Left ventricle myocardium superior (tissue), 1 donor: ENCODE measurements at places on chromosomes 7 and 10. TPM values are rescaled to one million over a fixed set of nuclear protein-coding genes. Genes with fewer than 3 reads are reported as not detected.
A peak's percentile ranks its signal among the peaks of the same experiment; 100 is the strongest.

AUTS2 gene
- total RNA-seq = 7.9 TPM

DNA sequence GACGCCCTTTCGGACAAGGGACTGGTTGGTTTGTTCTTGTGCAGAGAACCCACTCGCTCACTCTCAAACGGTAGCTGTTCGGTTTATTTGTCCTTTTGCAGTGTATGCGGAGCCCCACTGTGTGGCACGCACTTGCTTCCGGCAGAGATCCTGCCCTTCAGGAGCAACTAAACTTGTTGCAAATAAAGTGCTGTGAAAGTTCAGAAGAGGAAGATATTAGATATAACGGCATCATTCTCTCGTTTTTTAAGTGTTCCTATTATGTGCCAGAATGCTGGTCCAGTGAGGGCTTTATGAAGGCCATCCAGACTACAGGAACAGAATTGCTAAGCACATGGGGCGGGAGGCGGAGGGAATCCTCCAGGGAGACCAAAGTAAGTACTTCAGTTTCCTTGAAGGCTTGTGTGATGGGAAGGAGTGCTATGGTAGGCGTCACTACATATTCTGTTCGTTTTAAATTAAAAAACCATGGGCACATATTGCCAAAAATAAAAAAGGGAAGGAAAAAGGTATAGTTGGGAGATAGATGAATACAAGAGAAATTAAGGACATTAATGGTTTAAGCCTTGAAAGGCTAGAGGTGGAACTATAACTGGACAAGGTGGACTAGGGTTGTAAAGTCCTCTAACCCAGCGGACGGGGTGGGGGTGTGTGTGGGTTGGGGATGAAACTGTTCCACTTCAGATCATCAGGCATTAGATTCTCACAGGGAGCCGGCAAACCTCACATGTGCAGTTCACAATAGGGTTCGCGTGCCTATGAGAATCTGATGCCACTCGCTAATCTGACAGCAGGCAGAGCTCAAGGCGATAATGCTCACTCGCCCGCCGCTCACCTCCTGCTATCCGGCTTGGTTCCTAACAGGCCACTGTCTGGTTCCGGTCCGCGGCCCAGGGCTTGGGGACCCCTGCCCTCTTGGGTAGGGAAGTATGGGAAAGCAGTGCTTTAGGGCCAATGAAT is 704 bp upstream of the ERLIN1 start:
- peak; percentile 42 for DNase-seq

DNA sequence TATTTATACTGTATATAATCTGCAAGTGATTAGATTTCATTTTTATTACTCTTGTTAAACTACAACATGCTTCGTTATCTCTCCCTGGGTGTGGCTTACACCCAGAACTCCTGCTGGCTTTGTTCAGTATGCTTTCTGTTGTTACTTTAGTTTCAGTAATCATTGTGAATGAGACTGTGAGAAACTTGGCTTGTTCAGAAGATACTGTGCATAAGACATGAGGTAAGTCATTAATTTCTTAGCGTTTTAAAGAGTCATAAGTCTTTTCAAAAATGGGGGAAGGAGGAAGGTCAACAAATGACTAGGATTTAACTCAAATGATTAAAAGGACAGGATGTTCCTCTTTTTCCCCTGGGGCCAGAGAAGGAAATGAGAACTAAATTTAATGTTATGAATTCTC is 11.6 kb upstream of the ADD3 start:
- DNase-seq = no peak

- DNase-seq = no peak
Observed at GRCh38 chr10:117166418-117167345, 28.6 kb upstream of the VAX1 start.

DNA sequence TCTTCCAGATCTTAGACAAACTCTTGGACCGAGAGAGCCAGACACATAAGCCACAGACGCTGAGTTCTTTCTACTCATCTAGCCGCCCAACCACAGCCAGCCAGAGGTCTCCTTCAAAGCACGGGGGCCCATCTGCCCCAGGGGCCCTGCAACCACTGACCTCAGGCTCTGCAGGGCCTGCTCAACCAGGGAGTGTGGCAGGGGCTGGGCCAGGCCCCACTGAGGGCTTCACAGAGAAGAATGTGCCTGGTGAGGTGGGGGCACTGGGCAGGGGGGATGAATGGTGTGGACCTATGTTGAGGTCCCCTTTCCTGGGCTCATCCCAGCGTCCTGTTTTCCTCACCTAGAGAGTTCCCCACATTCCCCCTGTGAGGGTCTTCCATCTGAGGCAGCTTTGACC is 11.4 kb downstream of the ZSWIM8 start:
- DNase-seq = peak; percentile 21

- DNase-seq = no peak
Observed at GRCh38 chr10:1548596-1548995, 188.7 kb downstream of the ADARB2 start.

DNA sequence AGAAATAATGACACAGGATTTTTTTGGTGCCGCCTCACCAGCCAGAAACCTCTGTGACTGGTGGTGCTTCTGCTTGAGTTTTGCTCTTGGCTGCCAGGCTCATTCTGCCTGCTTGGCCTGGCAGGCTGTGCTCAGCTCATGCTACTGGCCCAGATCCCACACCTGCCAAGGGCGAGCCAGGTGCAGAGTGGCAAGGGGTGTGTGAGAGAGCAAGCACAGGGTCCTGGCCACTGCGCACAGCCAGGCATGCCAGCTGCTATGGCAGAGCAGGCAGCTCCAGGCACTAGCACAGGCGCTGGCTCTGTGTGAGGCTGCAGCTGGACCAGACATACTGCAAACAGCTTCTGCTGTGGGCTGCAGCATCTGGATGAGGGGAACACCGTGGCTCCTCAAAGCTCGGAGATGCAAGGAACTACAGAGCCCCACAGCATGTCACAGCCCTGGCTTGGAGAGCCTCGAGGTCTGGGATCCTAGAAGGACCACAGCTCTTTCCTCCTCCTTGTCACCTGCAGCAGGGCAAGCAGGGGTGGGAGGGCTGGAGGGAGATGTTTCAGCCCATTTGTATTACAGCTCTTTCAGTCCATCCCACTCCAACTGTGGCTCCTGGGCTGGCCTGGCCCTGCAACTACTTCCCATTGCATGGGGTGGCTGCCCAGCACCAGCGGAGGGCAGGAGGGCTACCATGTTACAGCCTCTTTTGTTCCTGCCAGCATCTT is 313.4 kb upstream of the SEMA3C start:
- DNase-seq = peak; percentile 77

DNA sequence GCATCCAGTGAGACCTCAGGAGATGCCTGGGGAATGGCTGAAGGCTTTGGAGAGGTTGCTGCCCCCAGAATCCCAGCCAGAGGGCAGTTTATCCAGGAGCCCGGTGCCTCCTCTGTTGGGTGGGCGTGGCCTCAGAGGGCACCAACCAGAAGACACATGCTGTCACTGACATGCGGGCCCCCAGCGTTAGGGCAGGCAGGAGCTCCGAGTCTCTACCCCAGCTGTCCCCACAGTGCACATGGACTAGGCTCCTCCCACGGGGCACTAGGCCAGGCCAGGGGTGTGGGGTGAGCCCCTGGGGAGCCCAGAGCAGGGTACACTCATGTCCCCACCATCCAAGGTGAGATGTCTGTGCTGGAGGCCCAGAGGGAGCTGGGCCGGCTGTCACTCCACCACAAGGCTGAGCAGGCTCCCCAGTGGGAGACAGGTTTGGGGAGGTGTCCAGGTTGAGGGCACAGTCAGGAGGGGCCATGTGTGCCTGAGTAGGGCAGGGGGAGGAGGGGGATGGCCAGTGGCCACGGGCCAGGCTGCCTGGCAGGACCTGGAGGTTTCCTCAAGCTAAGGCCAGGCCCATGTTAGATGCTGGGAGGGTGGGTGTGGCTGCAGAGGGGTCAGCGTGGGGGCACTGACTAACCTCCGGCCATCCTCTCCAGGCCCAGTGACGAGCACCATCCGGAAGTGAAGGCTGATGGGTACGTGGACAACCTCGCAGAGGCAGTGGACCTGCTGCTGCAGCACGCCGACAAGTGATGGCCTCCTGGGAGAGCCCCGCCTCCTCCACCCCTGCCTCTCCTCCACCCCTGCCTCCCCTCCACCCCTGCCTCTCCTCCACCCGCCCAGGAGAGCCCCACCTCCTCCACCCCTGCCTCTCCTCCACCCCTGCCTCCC is 131.3 kb downstream of the FAM53B start:
- DNase-seq = no peak

DNA sequence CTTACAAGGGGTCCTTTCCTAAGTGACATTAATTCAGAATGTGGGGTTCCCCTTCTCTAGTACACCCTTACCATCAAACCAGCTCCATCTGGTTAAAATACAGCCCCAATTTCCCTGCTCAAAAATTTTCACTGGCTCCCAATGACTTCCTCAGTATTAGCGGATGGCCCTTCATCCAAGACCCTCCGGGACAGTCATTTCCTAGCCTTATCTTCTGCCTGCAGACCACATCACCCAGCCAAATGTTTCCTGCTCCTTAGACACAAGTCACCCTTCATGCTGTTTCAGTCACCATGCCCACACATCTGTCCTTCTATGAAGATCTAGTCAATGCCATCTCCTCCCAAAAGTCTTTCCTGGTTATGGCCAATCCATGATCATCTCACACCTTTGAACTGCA is 45.2 kb downstream of the PARD3 start:
- DNase-seq = no peak

KCNMA1 gene
- total RNA-seq = 2.5 TPM

DNA sequence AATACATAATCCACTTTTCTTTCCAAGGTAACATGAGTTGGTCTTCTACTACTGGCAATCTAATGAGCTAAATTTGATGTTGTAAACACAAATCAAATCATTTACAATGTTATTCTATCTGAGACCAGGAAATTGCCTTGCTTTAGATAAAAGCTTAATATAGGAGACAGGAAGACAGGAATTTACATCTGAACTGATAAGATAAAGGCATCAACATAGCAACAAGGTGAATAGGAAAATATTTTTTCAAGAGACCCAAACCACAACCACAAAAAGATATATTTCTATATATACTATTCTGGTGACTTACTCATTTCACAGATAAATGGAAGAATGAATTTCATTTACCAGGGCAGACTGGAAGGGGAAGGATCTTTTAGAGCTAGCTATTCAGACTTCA is 46.3 kb upstream of the CALCR start:
- no peak for DNase-seq

- DNase-seq = no peak
Observed at GRCh38 chr7:44138698-44139097, 2.4 kb downstream of the MYL7 start.

- no peak for DNase-seq
Observed at GRCh38 chr10:845526-845925, 86.0 kb downstream of the LARP4B start.

PI4K2A gene
- 10.2 TPM for total RNA-seq

DNA sequence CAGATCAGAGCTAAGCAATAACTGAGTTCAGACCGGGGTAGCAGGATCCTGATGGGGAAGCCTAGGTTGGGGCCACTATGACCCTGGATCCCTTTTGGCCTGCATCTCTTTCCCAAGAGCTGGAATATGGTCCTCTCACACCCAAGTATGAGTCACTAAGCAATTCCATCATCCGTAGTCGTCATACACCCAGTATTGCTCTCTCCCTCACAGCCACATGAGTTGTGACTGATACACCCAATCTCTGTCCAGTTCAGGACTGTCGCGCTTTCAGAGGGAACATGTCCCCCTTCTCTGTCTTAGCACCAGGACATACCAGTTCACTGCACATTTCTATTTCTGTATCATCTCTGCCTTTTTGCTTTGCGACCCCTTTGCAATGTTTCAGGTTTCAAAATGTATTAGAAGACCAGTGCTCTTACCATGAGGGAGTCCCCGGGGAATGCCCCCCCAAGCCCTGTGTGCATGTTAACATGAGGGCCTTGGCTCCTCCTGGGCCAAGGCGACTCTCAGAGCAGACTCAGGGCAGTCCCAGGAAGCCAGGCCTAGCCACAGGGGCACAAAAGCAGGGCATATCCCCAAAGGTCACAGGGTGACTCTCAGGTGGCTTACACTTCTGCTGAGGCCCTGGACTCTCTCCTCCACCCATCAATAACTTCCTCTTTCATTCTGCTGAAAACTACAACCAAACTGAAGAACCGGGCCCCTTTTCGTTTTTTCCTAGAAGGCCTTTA is 75.3 kb upstream of the SAMD8 start:
- no peak for DNase-seq

DNA sequence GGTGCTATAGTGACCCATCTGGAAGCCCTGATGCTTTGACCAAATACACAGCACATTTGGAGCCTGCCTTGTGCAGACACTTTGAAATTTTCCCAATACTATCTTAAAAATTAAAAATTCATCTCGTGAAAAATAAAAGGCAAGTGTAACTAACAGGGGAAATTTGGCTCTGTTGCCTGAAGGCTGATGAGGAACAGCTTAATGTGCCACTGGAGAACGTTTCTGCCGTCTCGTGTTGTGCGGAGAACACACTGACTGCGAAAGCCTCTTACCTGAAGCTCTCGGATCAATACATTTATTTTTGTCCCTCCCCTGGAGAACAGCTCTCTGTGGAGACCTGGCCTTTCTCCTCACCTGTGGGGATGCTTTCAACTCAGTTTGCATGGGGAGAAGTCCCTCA is 77.2 kb upstream of the CHST15 start:
- DNase-seq = no peak

GRCh38 chr10:76769582-76769981 is 868.0 kb downstream of the KCNMA1 start:
- no peak for DNase-seq

DNA sequence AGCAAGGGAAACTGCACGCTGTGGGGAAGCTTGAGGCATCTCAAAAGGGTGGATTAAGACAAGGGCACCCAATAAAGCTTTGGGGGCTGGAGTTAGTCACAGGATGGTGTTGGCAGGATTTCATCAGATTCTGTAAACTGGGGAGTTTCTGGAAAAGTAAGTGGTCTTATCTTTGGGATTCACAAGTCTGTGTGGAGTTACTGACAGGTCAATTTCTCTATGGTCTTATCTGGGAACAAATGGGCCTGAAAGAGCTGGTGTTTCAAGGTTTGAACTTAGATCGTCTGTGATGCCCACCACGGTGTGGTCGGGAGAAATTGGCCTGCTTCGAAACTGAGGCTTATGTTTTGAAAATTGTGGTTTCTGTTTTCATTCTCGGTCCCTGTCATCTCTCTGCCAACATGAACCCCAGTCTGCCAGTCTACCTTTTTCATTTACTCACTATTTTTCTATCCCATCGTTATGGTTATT is 23.8 kb upstream of the AOAH start:
- no peak for DNase-seq

DNA sequence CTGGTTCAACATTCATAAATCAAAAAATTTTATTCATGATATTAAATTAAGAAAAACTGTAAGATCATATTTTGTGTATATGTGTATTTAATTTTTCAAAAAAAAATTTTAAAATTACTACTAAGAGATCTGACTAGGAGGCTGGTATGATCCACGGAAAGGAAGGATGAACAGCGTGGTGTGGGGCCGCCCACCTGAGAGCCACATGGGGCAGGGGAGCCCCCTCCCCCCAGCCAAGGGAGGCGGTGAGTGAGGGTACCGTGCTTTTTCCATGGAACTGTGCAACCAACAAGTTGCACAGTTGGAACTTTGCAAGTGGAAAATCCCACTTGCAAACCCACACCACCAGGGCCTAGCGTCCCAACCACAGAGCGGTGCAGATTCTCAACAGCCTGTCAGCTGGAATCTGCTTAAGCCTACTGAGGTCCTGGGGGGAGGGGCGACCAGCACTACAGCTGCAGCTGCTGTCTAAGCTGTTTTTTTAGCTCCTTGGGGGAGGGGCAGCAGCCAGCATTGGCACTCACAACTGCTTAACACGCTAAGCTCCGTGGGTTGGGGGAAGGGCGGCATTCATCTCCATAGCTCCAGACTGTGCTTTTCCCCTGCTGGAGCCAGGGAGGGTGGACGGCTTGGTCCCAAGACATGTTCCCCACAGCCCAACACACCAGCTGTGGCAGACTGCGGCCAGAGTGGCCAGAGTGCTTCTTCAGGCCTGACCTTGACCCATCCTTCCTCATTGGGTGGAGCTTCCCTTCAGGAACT is 94.2 kb upstream of the IGFBP3 start:
- peak; percentile 78 for DNase-seq

OR2A7 gene
- 0.55 TPM for total RNA-seq
